T-helper 17 cell (primary cell): ENCODE measurements at places on chromosomes 7 and 10.

DNA sequence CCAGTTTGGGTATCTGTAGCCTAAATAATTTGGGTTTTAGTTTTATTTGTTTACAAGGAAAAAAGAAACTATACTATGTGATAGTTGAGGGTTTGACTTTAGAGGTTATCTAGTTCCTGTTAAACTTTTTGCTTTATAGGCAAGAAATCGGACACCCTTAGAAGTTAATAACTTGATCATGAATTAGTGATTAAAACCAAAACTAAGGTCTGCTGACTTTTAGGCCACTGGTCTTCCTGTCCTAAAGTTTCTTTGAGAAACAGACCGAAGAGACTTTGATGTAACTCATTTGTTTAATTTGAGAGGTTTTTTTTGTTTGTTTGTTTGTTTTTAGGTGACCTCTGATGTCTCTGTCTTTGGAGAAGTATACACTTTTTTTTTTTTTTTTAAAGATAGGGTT is 59.7 kb downstream of the PHTF2 start:
- DNase-seq, result no peak

GRCh38 chr10:132310701-132311337 is 3.1 kb upstream of the STK32C start:
- DNase-seq, result no peak

GRCh38 chr10:6014241-6014761 is 37.0 kb upstream of the IL15RA start:
- no peak for DNase-seq

DNA sequence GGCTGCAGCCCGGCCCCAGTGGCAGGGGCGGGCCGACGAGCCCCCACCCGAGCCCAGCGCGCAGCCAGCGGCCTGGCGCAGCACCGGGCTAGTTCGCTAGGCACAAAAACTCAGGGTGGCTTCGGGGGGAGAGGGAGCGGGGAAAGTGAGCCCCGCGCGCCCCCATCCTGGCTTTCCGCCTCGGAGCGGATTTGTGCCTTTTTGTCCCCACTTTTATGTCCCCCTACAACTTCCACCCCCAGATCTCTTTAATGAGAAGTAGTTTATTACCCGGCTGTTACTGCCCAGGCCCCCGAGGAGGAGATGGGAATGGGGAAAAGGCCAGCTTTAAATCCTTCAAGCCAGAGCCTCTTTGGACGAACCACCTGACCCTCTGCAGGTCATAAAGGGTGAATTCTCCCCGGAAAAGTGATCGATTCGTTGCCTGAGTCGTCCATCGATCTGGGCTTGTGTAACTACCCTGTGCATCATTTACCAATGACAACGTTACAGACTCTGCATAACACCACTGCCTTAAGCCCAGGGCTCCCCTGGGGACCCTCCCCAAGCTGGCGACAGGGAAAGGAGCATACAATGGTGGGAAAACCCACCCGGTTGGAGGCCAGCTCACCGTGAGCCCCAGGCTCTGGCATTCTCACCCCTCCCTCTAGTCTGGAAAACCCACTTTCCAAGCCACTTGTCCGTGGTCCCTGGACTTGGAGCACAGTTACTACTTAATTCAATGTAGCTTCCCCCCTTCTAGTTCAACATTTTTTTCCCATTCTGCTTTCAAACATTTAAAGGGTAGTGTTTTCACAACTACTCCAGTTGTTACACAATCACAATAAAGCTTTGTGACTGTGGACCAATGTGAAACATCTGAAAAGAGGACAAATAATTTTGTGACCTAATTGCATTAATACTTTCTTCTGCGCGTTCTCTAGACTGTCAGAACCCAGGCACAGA is 748 bp upstream of the SH3PXD2A start:
- DNase-seq, result no peak

DNA sequence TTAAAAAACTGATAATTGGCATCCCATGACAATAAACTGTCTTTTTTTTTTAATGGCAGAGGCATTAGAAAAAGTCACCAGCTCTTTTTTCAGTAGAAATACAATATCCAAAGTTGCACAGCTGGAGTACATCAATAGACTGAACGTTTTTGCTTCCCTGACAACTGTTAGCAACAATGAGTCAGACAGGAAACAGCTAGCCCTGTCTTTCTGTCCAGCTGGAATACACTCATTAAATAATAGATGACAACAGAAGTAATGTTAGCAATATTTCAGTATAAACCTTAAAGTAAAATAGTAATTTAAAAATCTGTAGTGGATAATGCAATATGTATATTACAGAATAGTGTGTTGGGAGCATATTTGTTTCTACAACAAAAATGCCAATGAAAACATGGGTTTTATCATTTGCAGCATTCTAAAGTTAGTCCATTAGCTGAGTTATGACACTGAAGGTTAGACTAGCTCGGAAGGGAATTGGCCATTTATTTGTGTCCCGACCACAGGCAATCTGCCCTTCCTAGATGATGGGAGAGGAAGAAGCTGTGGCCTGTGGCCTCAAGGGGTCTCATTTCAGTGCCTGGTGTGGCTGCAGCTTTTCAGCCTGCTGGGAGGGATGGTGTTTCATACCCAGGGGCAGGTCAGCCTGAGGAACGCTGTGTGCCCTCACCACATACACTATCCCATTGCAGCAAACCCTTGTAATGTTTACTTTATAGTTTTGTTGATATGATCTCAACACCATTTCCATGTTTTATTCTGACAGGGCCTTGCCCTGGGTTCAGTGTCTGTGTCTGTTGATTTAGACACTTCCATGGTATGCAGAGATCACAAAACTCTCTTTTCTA is 173.3 kb downstream of the SLC16A9 start:
- DNase-seq, result no peak

DNA sequence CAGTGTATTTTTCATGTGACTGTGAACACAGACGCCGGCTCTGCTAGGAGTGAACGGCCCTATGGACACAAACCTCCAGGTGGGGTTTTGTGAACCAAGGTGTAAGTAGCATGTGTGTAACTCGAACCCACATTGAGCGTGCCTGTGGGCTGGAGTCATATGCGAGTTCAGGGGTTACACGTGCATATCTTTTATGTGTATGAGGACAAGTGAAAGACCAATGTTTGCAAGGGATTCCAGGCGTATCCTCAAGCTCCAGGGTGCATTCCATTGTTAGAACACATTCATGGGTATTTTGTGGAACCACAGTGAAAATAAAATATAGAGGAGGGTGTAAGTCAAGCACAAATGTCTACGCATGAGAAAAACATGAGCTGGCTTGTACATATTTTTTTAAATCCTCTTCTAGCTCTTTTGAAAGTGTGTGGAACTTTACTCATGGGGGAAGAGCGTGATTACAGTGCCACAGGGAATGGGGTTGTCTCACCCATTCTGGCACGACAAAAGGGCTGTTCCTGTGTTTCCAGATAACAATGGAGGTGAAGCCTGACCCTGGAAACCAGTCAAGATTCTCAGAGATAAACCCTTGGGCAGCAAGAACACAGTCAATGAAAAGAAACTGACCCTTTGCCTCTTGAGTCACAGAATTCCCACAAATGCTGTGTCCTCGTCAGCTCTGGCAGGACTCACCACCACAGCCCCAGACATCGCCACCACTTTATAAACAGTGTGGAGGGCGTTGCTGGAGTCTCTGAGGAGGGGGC is 37.0 kb upstream of the GOT1 start:
- DNase-seq, result no peak

DNA sequence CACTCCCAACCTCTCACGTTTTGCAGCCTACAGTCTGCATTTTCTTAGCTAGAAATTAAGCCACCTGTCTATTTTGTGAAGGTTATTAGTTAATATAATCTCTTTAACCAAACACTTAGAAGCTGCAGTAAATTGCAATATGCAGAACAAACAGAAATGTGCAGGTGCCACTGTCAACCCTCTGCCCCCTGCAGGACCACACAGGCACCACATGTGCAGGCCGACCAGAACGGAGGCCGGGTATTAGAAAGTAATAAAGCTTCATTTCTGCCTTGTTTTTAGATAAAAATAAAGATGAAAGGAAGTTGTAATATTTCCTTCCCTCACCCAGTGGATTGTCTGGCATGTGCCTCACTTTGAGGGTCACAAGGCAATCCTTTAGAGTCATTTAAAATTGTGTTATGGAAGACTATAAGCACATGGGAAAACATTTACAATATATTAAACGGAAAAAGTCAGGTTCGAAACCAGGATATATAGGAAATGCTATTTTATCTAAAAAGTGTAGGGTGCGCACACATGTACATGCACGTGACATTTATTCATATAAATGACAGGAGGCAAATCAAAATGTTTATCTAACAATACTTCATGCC is 158.2 kb downstream of the ARHGAP12 start:
- DNase-seq, result no peak

DNA sequence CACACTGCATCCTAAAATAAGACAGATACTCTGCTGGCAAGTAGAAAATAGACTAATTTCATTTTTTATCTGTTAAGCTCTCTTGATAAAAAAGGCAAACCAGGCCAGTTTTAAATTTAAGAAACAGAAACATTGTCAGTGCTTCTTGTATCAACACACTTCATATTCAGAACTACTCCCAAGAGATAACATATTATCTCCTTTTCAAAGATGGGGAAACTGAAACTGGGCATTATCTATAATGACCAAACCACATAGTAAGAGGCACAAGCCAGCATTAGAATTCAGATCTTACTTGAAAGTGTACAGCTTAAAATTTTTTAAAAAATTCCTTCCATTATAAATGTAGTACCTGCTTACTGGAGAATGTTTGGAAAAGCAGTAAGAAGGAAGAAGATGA is 14.7 kb downstream of the SRI start:
- DNase-seq, result no peak

GRCh38 chr7:74026903-74027682 is 880 bp upstream of the ELN start:
- DNase-seq, result peak; percentile 40

- DNase-seq, result no peak
Observed at GRCh38 chr7:1241603-1242255, 9.1 kb downstream of the UNCX start.

DNA sequence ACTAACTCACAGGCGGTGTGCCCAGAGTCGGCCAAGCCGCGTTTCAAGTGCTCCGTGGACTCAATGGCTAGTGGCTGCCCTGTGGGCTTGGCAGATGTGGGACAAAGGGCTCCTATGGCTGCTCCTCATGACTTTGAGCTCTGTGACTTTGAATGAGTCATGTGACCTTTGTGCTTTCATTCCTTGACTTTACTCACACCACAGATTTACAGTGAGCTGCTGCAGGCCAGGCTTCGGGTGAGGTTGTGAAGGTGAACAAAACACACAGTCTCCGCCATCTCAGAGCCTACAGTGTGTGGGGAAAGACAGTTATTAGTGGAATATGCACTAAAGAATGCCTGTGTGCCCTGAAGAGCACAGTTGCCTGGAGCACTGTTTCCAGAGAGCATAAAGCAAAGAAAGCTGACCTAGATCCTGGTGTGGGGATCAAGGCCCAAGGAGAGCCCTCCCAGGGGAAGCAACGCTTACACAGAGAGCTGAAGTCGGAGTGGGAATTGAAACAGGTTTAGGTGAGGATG is 29.7 kb upstream of the PLEKHA1 start:
- DNase-seq, result no peak

DNA sequence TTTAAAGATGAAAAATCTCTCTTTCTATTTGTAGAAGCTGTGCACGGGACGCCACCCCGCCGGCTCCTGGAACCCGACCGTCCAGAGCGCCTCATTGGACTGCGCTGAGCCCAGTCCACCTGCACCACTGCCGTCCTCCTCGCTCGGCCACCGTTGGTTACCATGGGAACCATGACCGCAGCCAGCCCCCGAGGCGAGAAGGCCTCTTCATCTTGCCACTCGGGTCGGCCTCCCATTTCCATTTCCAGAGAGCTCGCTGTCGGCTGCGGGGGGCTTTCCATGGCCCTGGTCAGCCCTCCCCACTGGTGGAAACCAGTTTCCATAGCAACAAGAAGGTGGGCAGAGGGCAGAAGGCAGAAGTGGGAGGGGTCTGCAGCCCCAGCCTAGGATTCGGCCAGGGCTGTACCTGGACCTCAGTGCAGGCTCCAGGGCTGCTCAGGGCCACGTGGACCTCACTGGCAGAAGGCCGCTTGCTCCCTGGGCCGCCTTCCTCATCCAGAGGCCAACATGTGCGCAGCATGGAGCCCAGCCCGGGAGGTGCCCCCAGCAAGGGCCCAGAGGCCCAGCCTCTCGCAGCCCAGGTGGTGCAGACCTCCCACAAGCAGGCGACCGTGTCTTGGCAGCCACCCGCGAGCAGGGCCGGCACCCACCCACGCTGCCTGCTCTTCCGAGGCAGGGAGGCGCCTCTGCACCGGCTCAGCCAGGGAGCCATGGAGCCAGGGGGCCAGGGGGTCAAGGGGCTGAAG is 283.5 kb upstream of the PPP2R2D start:
- no peak for DNase-seq

GRCh38 chr10:71756311-71757191 is 16.8 kb downstream of the VSIR start:
- DNase-seq, result no peak

- DNase-seq, result no peak
Observed at GRCh38 chr7:26191233-26191973, 9.1 kb downstream of the HNRNPA2B1 start.

GRCh38 chr10:95604630-95605029 is 43.5 kb upstream of the SORBS1 start:
- no peak for DNase-seq

DNA sequence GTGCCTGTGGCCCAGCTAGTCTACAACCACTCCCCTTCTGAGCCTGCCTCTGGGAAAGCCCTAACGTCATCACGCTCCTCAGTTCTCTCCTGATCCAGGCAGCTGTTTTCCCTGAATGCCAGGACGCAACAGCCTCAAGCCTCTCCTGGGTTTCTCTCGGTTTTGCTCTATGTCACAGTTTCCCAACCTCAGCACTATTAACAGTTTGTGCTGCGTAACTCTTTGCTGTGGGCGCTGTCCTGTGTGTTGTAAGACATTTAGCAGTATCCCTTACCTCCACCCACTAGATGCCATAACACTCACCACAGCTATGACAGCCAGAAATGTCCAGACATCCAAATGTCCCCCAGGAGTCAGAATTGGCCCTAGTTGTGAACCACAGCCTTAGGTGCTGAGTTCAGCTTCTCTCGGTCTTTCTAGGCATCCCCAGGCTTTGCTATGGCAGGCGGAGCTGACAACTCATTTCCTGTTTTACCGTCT is 226.3 kb upstream of the NPVF start:
- no peak for DNase-seq

- no peak for DNase-seq
Observed at GRCh38 chr7:139860090-139860775, 31.2 kb downstream of the TBXAS1 start.

- no peak for DNase-seq
Observed at GRCh38 chr7:50710441-50711154, 72.1 kb downstream of the GRB10 start.
